ENCODE measurements at places on chromosomes 7 and 10.

DNA sequence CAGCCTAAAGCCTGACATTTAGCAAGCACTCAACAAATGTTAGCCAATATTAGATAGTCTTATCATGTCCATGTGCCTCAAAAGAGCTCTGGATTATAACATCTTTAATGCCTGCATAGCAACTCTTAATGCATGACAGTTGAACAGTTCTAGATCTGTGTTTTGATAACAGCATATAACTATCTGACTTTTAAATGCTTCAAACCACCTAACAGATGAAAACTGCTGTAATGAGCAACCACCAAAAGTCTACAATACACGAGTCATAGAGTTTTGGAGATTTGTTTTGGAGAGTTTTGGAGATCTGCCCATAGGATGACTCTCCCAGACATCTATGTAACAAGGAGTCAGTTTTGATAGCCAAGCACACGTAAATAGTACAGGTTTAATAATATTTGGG, 227.3 kb downstream of the TWIST1 start:
- no peak for DNase-seq

- DNase-seq, result no peak
Observed at GRCh38 chr10:114432566-114433093, 28.3 kb upstream of the AFAP1L2 start.

- no peak for DNase-seq
Observed at GRCh38 chr7:156783864-156784263, 109.1 kb downstream of the LMBR1 start.

DNA sequence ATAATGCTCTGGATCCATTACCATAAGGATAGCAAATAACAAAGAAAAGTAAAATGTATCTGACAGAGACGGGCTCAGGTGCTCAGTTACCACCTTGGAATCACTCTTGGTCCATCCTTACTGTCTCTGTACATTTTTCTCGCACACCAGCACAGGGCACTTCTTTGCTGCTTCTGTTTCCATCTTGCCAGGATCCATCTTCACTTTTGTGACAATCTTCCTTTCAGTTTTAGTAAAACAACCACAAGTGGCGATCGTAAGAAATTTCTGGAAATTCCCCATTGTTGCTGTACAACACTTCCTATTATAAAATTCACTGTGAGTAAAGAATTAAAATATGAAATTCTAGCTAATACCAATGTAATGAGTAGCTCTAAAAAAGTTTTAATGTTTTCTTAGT, 695.5 kb downstream of the GRM8 start:
- no peak for DNase-seq

- no peak for DNase-seq
Observed at GRCh38 chr10:62133618-62134017, 135.0 kb downstream of the RTKN2 start.

- no peak for DNase-seq
Observed at GRCh38 chr7:66246554-66247171, 41.5 kb downstream of the TPST1 start.

GRCh38 chr7:92992483-92992882, 125.3 kb downstream of the SAMD9 start:
- no peak for DNase-seq

GRCh38 chr10:95755511-95756004, 405 bp upstream of the ENTPD1 start:
- DNase-seq, result no peak

- no peak for DNase-seq
Observed at GRCh38 chr7:16402940-16403339, 18.4 kb downstream of the CRPPA start.

DNA sequence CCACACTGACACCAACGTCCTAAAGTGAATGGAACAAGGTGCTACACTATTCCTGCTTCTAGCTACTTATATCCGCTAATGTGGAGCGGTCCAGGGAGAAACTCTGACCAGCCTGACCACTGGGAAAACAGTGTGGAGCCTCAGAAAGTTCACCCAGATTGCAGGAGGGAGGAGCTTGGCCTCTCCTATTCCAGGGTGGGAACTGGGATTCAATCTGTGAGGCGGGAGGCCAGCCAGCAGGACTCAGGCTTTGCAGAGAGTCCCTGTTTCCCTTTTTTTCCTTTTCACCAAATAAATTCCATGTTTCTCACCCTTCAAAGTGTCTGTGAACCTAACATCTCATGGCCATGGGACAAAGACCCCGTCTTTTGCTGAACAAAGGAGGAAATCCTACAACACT, 86.4 kb upstream of the SEMA3C start:
- no peak for DNase-seq

- DNase-seq, result no peak
Observed at GRCh38 chr7:158720112-158720511, 15.5 kb upstream of the NCAPG2 start.

DNA sequence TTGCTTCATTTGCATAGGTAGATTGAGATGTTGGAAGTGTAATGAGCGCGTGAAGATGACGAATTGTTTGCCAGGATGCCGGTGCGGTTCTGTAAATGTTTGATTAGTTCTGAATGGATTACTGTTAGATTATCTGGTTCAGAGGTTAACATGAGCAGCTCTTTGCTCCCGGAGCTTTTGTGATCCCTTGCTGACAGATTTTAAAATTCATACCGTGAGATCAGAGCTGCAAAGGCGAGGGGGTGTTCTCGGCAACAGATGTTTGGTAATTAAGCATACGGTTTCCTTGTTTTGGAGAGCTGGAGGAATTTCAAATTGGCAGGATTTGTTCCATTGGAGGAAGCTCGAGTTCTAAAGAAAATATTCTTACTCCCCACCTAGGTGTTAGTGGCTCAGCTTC, 237.8 kb upstream of the GPR26 start:
- peak; percentile 43 for DNase-seq

DNA sequence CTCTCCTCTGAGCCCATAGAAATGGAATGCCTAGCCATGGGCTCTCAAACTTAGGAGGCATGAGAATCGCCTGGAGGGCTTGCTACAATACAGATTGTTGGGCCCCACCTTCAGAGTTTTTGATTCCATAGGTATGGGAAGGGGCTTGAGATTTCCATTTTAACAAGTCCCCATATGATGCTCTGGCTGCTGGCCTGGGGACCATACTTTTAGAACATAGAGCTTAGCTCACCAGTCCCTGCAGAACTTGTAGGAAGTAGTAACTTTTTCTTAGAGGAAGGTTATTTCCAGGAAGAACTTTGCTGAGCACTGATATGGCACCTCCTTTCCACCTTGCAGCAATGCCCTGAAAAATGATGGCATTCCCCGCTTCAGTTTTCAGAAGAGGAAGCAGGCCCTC, 177.0 kb upstream of the ZMIZ1 start:
- no peak for DNase-seq

GRCh38 chr7:130409067-130409711, 28.9 kb downstream of the CPA1 start:
- DNase-seq, result peak; percentile 29

GRCh38 chr10:35898716-35899440, 256.8 kb upstream of the FZD8 start:
- DNase-seq, result no peak

DNA sequence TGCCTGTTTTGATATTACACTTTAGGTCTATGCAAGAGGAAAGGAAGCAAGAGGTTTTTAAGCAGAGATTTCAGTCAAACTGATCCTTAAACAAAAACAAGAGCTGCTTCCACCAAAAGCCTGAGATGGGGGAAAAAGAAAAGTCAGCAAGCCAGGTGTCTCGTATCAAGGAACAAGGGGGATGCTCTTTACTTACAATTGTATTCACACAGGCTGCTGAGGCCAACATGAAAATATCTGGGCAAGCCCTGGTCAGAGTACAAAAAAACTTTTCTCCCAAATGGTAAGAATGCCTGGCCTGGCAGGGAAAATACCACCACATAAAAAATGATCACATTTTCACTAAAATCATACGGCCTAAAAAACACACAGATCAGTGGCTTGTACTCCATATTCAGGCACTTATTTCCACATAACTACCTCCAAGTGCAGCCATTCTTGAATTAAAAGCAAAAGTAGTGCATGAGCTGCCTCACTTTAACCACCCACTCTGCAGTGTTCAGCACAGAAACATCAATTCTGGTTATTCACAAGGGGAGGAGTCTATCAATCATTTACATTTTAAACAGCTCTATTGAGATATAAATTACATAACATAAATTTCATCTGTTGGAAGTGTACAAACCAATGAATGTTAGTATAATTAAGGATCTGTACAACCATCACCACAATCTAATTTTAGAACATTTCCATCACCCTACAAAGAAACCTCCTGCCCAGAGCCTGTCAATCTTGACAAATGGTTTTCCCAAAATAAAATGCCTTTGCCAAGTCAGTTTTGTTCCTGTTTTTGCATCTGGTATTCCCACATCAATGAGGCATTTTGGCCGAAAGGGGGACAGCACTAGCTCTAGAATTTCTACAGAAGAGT, 70.2 kb downstream of the GRB10 start:
- no peak for DNase-seq

GRCh38 chr7:2996141-2996540, 47.5 kb downstream of the CARD11 start:
- peak; percentile 23 for DNase-seq

GRCh38 chr7:29754874-29755490, 51.3 kb upstream of the WIPF3 start:
- DNase-seq, result no peak

- DNase-seq, result peak; percentile 2
Observed at GRCh38 chr7:28354601-28355402, 57.5 kb upstream of the CREB5 start.

DNA sequence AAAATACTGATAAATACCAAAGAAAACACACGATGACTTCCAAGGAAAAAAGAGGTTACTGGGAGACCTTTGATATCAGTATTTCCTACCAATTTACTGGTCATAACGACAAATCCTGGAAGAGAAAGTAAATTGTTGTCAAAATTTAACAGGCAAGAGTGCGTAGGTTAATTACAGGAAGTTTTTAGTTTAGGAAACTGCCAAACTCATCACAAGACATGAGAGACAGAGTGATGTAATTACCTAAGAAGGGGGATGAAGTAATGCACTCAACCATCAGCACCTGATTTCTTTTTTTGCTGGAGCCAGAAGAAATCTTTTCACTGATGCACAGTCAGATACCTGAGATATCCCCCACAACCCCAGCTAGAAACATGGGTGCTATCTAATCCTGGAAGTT, 16.8 kb downstream of the MACC1 start:
- no peak for DNase-seq

GRCh38 chr7:128869138-128869943, 6.7 kb downstream of the ATP6V1F start:
- DNase-seq, result peak; percentile 47

- DNase-seq, result no peak
Observed at GRCh38 chr10:103932971-103933370, 15.0 kb upstream of the STN1 start.

DNA sequence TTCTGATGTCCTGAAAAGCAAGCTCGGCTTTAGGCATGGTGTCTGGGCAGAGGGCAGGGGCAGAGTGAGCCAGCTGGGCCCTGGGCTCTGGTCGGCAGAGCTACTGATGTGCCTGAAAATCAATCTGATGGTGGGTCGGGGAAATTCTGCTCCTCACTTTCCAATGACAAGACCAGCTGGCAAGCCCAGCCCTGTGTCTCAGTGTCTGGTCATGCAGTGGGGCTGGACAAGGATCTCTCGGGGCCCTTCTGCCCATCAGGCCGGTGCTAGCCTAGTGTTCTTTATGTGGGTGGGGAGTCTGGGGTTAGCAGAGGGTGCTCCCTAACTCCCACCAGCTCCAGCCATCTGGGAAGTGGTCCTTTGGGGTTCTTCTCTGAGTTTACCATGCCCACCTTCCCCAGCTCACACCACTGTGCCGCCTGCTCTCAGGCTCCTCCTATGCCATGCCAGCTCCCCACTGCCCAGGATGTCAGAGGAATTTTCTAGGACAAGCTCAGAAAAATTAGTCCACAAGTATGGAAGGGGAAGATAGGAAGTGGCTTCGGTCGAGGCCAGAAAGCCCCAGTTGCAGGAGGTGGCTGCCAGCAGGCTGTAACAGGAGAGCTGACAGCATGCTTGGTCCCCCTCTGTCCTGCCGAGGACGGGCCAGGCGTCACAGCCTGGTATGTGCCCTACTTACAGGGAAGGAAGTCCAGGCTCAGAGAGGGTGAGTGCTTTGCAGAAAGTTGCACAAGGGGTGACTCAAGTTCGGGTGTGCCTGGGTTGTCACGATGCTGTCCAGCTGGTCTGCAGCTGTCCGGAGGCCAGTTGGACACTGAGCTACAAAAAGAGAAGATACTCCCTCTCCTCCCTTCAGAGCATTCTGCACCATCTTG, 135.2 kb downstream of the ADCY1 start:
- DNase-seq, result no peak

GRCh38 chr7:50650057-50650664, 85.0 kb upstream of the DDC start:
- no peak for DNase-seq

GRCh38 chr7:10940704-10941355, 32.8 kb upstream of the PHF14 start:
- DNase-seq, result peak; percentile 7

DNA sequence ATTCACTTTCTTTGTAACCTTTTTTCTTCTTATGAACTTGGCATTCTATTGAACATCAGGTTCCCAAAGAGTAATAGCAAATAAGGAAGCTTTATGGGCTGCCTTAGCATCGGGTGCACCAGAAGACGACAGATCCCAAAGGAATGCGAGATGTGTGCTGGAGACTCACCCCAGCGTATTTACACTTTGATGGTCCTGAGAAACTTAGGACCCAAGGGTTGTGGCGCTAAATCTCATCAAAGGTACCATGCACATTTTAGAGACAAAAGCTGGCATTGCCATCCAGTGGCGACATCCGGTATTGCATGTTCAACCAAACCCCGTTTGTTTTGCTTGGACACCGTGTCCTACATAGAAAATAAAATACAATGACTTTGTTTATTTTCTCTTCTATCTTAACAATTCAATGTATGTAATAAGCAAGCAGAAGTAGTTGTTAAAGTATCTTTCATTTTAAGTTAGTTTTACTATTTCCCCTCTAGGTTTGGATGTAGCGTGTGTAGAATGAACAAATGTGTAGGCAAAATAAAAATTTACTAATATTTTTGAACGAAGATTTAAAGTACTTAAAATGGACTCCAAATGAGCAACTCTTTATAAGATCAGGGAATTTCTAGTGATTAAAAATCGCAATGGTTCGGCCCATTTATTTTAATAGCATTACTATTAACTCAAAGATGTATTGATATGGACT, 1154.8 kb downstream of the GATA3 start:
- no peak for DNase-seq

DNA sequence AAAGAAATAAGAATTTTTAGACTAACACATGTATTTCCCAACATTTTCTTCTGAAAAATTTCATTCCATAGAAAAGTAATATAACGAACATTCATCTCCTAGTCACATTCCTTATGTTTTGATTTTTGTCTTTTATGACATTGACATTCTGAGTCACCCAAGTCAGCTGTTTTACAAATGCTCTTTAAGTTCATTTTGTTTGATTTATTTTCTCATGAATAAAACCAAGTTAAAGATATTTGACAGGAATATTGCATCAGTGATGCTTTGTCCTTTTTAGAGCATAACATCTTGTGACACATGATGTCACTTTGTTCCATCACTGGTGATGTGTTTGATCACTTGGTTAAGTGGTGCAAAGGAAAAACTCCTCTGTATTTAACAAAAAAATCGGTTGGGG, 48.4 kb downstream of the HGF start:
- no peak for DNase-seq

- DNase-seq, result no peak
Observed at GRCh38 chr7:78066599-78066998, 268.0 kb downstream of the PHTF2 start.

GRCh38 chr7:66296001-66296521, 90.9 kb downstream of the TPST1 start:
- no peak for DNase-seq

GRCh38 chr10:114320249-114321116, 81.4 kb downstream of the VWA2 start:
- no peak for DNase-seq

- no peak for DNase-seq
Observed at GRCh38 chr7:117008118-117008885, 55.0 kb downstream of the ST7 start.

GRCh38 chr10:133027482-133027881, 60.2 kb upstream of the ADGRA1 start:
- no peak for DNase-seq

All from NCI-H2171 (cell line).